ENCODE measurements at places on chromosomes 6 and 20.

DNA sequence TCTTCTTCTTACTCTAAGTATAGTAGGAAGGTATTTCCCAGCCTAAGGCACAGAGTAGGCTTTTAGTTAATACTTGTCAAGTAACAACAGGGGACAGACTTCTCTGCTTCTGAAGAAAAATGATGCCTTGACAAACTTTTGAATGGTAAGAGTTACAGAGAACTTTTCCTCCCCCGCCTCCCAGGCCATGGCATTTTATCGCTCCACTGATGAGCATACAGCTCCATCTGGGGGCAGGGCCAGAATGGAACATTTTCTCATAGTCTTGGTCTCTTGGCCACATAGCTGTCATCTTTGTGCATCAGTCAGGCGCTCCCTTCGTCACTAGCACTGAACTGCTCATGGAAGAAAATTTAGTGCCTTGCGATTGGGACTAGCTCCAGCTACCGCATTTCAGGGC is 1066.8 kb upstream of the CITED2 start:
- no peak for DNase-seq

- DNase-seq, result no peak
These were observed 271.1 kb upstream of the CHD6 start for GRCh38 chr20:41889126-41889843.

GRCh38 chr20:59937150-59937549 is 3.0 kb downstream of the PPP1R3D start:
- DNase-seq, result no peak

DNA sequence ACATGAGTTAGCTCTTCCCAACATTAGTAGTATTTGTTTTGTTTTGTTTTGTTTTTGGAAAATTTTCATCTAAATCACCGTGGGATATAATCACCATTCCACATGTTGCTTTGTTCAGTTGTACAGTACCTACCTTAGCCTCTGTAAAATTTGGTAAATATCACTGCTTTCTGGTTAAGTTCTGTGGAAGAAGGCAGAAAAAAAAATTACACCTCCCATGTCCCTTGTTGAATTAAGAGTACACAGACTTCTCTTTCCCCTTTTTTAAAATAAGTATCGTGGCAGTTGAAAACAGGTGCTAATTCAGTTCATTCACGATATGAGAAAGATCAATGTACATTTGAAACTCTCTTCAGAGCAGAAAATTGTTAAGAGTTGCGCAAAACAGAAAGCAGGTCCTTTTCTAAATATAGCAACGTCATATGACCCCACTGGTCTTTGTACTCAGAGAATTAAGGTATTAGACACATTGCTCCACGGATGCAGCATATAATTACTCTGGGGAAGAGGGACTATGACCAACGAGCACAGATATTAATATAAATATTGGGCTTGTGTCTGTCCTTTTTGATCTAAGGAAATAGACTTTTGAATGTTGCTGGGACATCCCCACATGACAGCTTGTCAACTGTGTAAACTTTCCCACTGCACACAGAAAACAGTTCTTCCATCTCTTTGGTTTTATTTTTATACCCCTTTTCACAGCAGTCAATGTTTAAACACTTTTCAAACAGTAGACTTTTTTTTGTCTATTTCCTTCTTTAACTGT is 58.6 kb upstream of the ZNF217 start:
- no peak for DNase-seq

DNA sequence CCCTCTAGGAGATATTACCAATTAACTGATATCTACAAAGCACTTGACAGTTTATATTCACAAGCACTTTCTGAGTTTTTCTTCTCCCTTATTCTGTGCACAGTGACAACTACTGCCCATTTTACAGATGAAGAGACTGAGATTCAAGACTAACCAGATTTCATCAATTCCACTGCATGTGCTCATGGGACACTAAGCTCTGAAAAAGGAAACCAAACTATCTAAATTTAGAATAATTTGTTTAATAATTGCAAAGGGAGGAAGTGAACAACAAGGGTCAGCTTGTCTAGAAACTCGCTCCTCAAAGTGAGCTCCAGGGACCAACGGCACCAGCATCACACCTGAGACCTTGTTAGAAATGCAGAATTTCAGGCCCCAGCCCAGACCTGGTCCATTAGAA is 50.8 kb upstream of the MYLIP start:
- DNase-seq, result no peak

GRCh38 chr6:34056305-34057108 is 89.4 kb downstream of the GRM4 start:
- peak; percentile 10 for DNase-seq

- no peak for DNase-seq
These were observed 9.0 kb downstream of the CNR1 start for GRCh38 chr6:88157106-88157505.

GRCh38 chr6:33313105-33313708 is 671 bp downstream of the TAPBP start:
- DNase-seq, result no peak

DNA sequence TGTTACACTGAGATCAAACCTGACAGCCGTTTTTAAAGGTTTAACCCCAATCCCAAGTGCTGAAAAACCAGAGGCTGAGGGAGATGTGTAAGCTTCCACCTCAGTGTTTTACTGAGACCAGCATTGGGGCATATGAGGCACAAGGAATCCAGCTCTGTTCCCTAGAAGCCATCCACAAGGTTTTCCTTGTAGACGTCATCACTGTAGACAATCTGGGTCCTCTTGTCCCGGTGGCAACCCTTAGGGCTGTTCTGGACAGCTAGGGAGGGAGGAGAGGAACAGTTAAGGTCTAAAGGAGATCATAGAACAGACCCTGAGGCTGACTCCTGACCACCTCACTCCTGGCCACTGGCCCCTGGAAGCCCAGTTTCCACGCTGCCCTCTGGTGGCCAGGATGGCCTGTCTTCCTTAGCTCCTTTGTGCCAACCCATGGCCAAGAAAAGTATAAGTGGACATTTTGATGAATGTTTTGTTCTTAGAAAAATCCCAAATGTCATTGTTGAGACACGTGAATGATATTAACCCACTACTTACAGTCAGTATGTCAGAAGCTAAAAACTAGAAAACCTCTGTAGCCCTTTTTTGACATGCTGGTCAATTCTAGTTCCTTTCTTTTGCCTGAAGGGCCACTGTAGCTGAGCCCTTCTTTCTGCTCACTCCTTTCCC is 6.4 kb downstream of the CFB start:
- DNase-seq, result no peak

DNA sequence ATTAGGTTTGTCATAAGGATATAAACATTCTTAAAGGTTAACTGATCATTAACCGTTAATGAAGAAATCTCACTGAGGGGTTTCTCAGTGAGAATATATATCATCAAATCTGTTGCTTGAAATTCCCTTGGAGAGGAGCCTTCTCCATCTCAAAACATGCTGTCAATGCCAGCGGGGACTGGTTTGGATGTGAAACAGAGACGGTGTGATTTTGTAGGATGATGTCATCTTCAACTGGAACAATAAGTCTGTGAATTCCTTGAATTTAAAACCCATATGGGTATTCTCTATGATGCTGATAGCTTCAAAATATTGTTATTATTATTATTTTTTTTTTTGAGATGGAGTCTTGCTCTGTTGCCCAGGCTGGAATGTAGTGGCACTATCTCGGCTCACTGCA is 75.9 kb downstream of the GMPR start:
- DNase-seq, result no peak

DNA sequence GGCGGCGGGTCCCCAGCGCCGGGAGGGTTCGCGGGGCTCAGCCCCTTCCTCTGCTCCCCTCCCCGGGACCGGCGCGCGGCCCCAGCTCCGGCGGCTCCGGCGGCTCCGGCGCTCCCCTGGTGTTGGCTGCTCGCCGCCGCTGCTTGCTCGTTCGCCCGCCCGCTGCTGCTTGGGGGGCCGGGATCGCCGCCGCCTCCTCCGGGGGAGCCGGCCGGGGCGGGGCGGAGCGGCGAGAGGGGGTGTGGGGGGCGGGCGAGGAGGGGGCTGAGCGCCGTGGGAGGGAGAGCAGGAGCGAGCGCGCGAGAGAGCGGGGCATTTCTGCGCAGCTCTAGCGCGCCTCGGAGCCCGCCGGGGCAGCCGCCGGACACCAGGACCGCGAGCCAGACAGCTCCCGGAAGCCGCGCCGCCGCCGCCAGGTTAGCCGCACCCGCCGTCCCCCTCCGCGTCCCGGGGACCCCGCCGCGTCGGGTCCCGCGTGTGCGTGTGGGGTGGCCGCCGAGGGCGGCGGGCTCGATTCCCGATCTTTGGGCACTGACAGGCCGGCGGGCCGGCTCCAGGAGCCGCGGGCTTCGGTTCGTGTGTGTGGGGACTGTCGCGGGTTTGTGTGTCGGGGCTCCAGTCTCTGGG is 62.0 kb upstream of the EPB41L1 start:
- DNase-seq, result no peak

GRCh38 chr20:33110147-33110825 is 30.8 kb downstream of the BPIFB4 start:
- DNase-seq, result no peak

GRCh38 chr20:24828992-24829648 is 119.9 kb upstream of the CST7 start:
- no peak for DNase-seq
